ENCODE measurements at places on chromosomes 16 and 17. TPM values are rescaled to one million over a fixed set of nuclear protein-coding genes. Genes with fewer than 3 reads are reported as not detected.

C17orf100 gene
- total RNA-seq = 0.85 TPM

CACNG3 gene
- not detected for total RNA-seq

DNAH2 gene
- total RNA-seq = 0.22 TPM

P2RX5 gene
- not detected for total RNA-seq

C1QTNF1 gene
- total RNA-seq = 213 TPM

PRR11 gene
- 2.9 TPM for total RNA-seq

CES3 gene
- total RNA-seq = 1.5 TPM

ENPP7 gene
- total RNA-seq = not detected

NFATC2IP gene
- total RNA-seq = 25.8 TPM

RGS11 gene
- 16.1 TPM for total RNA-seq

NTN3 gene
- not detected for total RNA-seq

TMEM88 gene
- 9.7 TPM for total RNA-seq

SOST gene
- total RNA-seq = not detected

WFDC1 gene
- total RNA-seq = 0.98 TPM

C16orf92 gene
- total RNA-seq = not detected

SALL1 gene
- 0.68 TPM for total RNA-seq

KRTAP16-1 gene
- not detected for total RNA-seq

ACE gene
- 95.2 TPM for total RNA-seq

CCDC200 gene
- total RNA-seq = not detected

KRT12 gene
- total RNA-seq = not detected

SDR42E2 gene
- total RNA-seq = not detected

IL34 gene
- total RNA-seq = not detected

CKLF gene
- total RNA-seq = 52.8 TPM

ZNF688 gene
- total RNA-seq = 18.5 TPM

C17orf75 gene
- total RNA-seq = 3.1 TPM

Data from subcutaneous adipose tissue (tissue), 4 donors.